Stimulated activated CD4-positive, alpha-beta T cell treated with anti-CD3 and anti-CD28 coated beads, Interleukin-1b, Interleukin-23, amount 100 ng/mL, for 1 hour (primary cell): ENCODE measurements at places on chromosomes 3 and 15.

DNA sequence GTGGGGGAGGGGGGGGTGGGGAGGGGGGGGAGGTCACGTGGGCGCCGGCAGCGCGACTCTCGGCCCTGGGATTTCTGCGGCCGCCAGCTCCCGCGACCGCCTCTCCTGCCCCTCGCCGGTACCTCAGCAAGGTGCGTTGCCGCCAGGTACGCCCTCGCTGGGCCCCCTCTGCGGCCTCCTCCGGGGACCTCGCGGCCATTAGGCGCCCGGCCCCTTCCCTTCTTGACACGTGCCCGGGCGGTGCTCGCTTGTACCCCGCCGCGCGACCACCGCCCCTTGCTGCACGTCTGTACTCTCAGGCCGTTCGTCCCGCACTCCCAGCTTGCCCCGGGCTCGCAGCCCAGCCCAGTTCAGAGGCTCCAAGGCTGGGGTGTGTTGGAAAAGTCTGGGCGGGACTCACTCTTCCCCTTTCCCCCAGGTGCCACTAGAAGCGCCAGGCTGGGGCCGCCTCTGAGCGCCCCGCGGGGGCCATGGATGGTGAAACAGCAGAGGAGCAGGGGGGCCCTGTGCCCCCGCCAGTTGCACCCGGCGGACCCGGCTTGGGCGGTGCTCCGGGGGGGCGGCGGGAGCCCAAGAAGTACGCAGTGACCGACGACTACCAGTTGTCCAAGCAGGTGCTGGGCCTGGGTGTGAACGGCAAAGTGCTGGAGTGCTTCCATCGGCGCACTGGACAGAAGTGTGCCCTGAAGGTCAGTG lies at the start of gene MAPKAPK3:
MAPKAPK3 (plus strand) TSS at position 56 of the 696 bp plus-strand sequence; CDS start at position 471, 415 bp downstream.
- DNase-seq: no peak

- DNase-seq: no peak
Measured at GRCh38 chr3:17802950-17803349, 60.5 kb upstream of the TBC1D5 start.

GRCh38 chr3:33074217-33075067 lies 22.5 kb downstream of the GLB1 start:
- DNase-seq: peak; percentile 53

GRCh38 chr15:27037501-27037900 lies 66.5 kb downstream of the GABRG3 start:
- no peak for DNase-seq

- DNase-seq: no peak
Measured at GRCh38 chr15:57865294-57865693, 158.8 kb downstream of the POLR2M start.

GRCh38 chr15:87939848-87940457 lies 316.6 kb downstream of the NTRK3 start:
- no peak for DNase-seq

GRCh38 chr3:147119989-147120388 lies 286.4 kb downstream of the ZIC4 start:
- DNase-seq: no peak

GRCh38 chr3:13031621-13032020 lies 41.6 kb downstream of the IQSEC1 start:
- no peak for DNase-seq

GRCh38 chr3:16523778-16524177 lies 10.3 kb upstream of the RFTN1 start:
- no peak for DNase-seq

DNA sequence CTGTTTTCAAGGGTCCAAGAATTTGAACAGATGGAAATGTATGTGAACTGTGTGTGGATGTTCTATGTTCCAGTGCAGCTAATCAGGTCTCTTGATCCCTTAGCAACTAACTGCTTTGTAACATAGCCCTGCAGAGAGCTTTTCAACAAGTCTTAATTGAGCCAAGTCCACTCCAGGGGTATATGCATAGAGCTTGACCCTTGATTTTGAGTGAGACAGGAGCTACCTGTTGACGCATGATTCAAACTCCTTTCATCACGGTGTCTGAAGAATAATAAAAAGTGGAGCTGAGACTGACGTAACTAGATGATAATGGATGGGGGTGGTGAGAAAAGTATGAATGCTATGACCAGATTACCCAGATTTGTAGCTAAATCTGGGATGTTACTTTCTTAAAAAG lies 93.3 kb upstream of the CCDC54 start:
- DNase-seq: no peak

GRCh38 chr15:66809664-66810063 lies 107.6 kb downstream of the SMAD6 start:
- DNase-seq: no peak

DNA sequence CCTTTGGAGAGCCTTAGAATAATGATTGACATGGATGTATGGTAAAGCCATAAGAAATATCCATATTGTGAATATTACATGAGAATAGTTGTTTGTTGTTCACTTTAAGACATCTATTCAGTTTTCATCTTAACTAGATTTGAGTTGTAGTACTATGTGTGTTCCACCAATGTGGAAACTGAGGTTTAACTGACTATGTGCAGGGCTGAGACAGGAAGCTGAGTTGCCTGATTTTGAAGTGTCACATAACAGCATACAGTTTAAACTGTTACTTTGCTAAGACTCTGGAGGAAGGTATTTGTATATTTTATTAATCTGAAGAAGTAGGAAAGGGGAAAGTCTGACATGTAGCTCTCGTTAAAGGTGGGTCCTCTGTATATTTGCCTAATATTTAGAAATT lies 2.1 kb downstream of the ECT2 start:
- no peak for DNase-seq

GRCh38 chr15:65346856-65347598 lies 30.8 kb downstream of the IGDCC3 start:
- DNase-seq: no peak

DNA sequence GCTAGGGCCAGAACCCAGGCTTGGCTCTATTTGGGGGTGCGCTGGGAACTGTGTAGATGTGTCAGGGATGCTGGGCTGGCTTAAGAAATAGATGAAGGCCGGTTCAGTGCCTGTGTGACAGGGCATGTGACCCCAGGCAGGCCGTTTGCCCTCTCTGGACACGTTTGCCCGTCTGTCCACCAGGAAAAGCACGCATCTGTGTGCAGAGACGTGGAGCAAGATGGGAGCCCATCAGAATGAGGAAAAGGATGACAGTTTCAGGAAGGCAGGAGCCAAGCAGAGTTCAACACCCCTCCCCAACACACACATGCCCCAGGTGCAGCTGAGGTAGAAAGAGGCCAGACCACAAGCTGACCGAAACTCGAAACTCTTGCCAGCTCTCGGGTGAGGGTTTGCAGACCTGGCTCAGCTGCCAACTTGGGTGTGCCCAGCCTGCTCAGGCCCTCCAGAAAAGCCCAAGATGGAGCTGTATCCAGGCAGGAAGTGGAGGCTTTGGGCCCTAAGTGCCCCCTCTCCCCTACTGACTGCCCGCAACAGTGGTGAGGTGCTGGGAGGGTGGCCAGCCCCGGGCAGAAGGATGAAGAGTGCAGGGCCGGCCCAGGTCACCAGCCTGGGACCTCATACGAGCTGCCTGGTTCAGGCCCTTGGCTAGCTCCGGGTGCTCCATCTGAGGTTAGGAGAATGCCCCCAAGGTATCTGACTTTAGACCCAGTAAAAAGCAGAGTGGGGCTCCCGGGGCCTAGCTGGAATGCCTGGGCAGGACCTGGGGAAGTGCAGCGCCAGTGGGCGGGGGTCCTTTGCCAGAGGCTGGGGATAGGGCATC lies 10.2 kb upstream of the MESP1 start:
- DNase-seq: no peak

- DNase-seq: no peak
Measured at GRCh38 chr3:191283400-191283799, 45.8 kb upstream of the CCDC50 start.

GRCh38 chr15:88239594-88239993 lies 16.9 kb downstream of the NTRK3 start:
- no peak for DNase-seq

GRCh38 chr3:36959821-36960220 lies 15.0 kb upstream of the TRANK1 start:
- DNase-seq: no peak

- no peak for DNase-seq
Measured at GRCh38 chr3:63355809-63356208, 77.7 kb downstream of the SYNPR start.

GRCh38 chr3:31102196-31102879 lies 207.9 kb upstream of the GADL1 start:
- DNase-seq: no peak

DNA sequence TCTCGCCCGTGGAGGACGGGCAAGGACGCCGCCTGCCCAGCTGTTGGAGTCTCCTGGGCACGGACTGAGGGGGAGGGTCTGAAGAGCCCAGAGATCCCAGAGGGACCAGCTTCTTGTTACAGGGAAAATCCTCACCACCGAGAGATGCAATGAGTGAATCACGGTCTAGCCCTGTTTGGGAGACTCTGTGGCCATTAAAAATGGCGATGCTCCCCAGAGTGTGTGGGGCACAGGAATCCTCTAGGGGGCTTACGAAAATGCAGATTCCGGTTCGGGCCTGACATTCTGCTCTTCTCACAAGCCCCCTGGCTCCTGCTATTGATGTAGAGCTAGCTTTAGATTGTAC lies 35.5 kb upstream of the EPHB3 start:
- DNase-seq: no peak

DNA sequence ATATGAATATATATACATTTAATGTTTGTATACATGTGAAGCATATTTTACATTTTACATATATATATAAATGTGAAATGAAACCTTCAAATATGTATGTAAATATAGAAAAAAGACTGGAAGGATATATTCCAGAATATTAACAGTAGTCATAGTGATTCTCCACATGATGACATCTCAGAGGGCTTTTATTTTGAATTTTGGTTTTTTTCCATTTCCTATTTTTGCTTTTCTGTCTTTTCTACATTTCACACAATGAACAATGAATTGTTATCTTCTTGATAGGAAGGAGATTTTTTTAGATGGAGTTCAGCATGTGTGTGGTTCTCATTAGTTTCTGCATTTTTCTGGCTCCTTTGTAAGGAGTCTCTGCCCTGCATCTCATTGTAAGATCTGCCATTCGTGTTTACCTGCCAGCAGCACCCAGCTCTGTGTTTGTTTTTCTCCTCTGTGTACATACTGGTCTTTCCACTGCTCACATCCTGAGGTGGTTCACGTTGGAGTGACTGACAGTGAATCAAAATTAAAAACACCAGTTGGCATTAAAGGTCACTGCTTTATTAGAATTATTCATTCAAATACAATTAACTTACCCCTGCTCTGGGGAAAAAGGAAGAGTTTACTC lies 425.3 kb upstream of the MDFIC2 start:
- DNase-seq: no peak

DNA sequence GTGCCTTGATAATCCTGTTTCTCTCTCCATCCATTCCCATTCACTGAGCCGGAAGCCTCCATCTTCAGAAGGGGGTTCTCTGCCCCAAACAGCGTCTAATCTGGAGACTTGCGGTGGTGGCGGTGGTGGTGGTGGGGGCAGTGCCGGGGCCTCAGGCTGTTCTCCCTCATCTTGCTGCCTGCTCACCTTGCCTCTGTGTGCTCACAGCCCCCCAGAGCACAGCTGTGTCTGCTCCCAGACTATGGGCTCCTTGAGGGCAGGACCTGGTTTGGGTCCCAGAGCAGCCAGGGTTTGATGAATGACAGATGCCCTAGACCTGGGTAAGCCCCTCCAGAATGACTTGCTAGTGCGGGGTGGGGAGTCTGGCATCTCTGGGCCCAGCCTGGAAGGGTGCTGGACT lies 430 bp upstream of the PSTPIP1 start:
- no peak for DNase-seq

DNA sequence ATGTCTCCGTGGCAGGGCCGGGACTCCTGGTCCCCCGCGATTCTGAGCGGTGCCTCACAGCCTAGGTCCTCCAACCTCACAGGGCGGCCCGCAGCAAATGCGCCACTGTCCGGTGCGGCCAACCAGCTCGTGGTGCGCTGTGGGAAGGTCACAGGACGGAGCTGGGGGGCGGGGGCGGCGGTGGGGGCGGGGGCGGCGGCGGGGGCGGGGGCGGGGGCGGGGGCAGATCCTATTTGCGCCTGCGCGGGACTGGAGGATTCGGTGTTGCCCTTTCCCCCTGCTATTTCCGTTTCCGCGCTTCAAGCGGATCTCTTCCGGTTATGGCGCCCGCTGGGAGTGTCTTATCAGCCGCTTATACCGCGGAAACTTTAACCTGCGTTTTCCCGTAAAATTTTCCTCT lies 106.7 kb upstream of the SNRPN start:
- DNase-seq: no peak

- no peak for DNase-seq
Measured at GRCh38 chr3:13353936-13354542, 66.1 kb downstream of the NUP210 start.

- peak; percentile 69 for DNase-seq
Measured at GRCh38 chr15:38564557-38565286, at the start of gene RASGRP1. Gene RASGRP1, minus strand, starts transcription at chr15:38564814. Its CDS starts 186 bp downstream, at chr15:38564628.

DNA sequence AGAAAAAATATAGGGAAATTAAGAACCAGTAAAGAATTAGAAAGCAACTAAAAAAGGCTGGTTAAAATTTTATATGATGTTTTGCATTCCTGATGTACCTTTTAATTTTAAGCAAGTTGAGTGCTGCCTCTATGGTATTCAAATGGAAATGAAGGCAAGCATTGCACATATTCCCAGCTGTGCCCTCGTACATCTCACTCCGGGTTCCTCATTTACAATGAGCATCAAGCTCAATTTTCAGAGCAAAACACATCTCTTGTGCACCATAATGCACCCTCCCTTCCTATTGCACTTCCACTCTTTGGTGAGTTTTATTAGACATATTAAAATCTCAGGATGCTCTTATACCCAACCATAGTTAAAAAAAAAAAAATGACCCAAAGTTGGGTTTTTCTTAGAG lies 267.9 kb downstream of the CHST2 start:
- no peak for DNase-seq

- no peak for DNase-seq
Measured at GRCh38 chr15:46677491-46677890, 1039.8 kb upstream of the SEMA6D start.

DNA sequence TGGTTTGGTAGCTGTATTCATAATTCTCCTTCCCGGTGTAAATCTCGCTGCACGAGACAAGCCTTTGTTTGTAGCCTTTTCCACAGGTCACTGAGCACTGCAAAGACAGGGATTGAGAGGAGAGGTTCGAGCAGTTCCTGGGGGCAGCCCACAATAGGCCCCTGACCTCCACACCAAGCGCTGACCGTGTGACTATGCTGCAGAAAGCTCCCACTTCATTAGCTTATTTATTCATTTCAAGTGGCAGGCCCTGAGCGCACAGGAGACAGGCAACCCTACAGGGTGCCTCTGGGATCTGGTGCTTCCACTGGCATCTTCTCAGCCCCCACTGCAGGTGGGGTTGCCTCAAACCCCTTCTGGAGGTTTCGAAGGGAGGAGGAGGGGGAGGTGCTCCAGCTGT lies 140.9 kb downstream of the ADAMTS9 start:
- no peak for DNase-seq

- no peak for DNase-seq
Measured at GRCh38 chr3:124206225-124207055, 214.5 kb upstream of the ROPN1 start.

- DNase-seq: no peak
Measured at GRCh38 chr3:10198226-10198625, 33.5 kb downstream of the IRAK2 start.
